ENCODE measurements at places on chromosomes 2 and 18.
A peak's percentile ranks its signal among the peaks of the same experiment; 100 is the strongest.

- DNase-seq: no peak
Measured at GRCh38 chr18:11002796-11003195, 146.6 kb downstream of the PIEZO2 start.

GRCh38 chr2:176128982-176129796 is at the start of gene HOXD8:
Gene HOXD8 (plus strand): TSS chr2:176129705. CDS start chr2:176130367, 662 bp downstream.
- no peak for DNase-seq

DNA sequence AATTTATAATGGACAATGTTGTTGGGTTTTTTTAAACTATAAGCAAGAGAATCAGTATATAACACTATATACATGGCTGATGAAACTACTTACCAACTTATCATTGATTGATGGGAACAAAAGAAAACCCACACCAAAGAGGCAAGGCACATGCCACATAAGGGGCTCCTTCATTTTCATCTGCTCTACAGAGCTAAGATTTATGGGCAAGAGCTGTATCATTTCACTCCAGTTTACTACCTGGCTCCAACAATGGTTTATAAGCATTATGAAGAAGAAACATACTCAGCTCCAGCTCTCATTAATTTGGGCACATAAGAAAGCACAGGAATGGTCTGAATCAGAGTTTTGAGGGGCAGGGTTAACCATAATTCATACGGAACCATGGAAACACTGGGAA is 283.3 kb downstream of the AGPS start:
- DNase-seq: no peak

DNA sequence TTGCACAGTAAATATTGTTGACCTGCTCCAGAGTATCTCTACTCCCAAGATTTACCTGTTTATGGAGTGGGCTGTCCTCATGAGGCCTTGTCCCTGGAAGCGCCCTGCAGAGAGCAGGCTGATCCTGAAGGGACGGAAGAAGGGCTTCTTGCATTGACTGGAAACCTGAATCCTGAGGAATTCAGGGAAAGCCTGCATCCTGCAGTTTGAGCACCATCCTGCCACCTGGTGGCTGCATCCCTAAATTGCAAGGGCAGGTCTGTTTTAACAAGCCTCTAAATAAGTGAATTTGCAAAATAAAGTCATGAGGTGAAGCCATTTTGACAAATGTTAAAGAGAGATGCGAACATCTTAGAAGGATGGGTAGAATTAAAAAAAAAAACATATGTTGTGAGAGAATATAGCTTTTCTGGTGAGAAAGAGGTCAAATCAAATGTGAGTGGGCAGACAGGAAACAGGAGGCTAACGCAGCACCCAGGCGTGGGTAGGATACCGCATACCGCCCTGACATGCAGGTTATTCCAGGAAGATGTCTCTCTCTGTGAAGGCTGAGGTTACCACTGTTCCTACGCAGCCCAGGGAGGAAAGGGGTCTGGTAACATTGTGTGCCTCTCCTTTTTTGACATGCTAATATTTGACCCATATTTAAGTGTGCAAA is 754.9 kb downstream of the RNF144A start:
- peak; percentile 16 for DNase-seq

GRCh38 chr2:133418021-133418420 is 150.2 kb downstream of the NCKAP5 start:
- no peak for DNase-seq

- no peak for DNase-seq
Measured at GRCh38 chr2:67258122-67258521, 139.0 kb upstream of the ETAA1 start.

DNA sequence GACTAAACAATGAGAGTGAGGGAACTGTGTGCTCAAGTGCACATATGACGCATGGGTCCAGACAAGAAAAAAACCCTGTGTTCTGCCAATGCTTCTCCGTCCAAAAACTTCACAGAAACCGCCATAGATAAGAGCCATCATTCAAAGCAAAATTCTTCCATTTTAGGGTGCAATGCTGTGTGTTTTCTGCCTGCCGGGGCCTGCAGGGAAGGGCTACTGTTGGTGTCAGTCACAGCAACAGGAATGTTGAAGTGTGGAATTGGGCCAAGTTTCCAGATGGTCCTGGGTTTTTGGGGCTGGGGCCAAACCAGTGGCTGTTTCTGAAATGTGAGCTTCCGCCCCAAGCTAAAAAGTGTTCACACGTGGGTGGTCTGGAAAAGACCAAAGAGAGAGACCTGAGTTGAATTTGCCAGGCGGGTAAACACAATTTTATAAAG is 677 bp upstream of the MC2R start:
- no peak for DNase-seq

- DNase-seq: no peak
Measured at GRCh38 chr2:168976034-168976654, 55.0 kb downstream of the ABCB11 start.

DNA sequence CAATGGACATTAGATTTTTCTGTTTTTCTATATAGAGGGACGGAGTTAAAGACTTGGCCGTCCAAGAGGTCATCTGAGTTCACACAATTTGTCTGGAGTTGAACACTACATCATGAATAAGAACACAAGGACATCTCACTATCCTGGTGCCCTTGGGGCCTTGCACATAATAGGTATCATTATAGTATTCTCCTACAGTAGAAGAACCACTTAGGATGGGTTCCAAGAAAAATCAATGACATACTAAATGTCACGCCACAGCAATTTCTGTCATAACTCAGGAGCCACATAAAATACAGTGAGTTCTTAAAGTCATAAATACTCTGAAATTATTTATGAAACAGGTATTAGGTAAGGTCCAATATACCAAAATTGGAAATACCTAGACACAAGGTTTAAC is 154.4 kb downstream of the NCKAP5 start:
- DNase-seq: no peak

DNA sequence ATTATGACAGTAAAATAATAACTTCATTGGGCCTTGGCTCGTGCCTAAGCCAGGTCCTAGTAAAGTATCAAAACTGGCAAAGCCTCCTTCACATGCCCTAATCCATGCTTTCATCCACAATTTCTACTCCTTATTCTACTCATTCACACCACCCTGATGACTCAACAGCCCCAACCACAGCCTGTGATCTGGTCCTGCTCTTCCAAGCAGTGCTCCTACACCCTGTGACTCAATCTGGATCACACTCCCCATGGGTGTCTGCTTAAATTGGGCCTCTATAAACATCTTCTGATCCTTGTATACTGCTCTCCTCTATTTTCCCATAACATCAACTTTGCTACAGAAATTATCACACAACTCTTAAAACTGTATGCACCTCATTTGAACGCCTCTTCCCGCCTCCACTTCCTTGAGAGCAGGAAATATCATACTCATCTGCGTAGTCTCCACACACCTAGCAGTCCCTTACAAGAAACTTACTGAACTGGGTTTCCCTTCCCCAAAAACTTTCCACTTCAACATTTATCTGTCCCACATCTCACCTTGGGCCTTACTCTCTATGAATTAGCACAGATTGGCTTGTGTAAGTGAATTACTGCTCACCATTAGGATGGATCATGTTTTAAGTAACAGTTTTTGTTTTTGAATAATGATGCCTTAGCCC is 15.9 kb downstream of the GTF3C3 start:
- peak; percentile 52 for DNase-seq

DNA sequence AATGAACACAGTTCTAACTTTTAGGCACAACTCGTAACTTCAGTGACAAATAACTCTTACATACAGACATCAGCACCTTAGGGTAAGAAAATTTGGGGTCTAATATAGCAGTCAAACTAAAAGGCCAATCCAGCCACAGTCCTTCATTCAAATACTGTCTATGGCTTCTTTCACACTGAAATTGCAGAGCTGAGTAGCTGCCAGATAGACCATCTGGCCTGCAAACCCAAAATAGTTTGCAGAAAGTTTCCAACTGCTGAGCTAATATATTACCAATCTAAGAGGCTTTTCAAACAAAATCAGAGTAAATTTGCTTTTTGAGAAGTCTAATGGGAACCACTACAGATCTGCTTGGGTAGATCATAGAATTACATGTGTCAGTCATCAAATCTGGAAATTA is 183.4 kb downstream of the GALR1 start:
- DNase-seq: no peak

- peak; percentile 30 for DNase-seq
Measured at GRCh38 chr18:54444319-54444914, 86.7 kb downstream of the C18orf54 start.

GRCh38 chr2:148567716-148568115 is 76.8 kb upstream of the EPC2 start:
- DNase-seq: no peak

- DNase-seq: no peak
Measured at GRCh38 chr2:118627156-118627555, 220.3 kb downstream of the EN1 start.

DNA sequence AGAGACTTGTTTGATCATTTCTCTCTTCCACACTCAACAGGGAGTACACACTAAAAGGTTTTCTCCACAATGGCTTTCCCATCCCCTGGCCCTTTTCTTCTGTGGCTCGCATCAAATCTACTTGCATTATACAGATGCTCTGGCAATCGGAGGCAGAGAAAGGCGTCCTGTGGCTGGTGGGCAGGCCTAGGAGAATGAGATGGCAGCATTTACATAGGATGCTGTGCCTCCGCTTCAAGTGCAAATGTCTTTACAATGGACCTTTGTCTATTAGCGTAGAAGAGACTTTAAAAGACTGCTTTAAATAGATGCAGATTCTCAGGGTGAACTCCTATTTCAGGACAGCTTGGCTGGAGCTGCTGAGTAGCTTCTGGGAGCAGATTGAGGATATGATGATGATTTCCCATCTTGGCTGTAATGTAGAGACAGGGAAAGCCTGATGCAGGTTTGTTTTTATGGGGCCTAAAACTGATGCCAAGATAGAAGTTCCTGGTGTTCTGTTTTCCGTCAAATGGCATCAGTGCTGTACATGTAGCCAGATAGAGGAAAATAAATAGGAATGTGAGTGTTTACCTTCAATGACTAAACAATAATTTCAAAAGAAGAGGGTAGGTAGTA is 423.4 kb downstream of the RND3 start:
- no peak for DNase-seq

DNA sequence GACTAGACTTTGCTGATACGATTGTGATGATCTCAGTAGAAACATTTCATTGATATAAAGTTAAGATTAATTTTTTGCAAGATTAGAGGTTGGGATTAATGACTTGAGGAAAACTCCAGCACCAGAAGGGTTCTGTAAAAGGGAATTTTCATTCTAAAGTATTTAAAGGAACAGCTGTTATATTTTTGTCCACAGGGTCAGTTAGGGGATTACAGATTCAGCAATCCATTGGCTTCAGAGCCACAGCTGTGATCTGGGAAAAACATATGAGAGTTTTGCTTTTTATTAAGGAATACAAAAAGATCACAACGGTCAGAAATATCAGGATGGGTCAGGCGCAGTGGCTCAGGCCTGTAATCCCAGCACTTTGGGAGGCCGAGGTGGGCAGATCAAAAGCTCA is 19.6 kb upstream of the REV1 start:
- no peak for DNase-seq

- DNase-seq: no peak
Measured at GRCh38 chr2:109629867-109630266, 15.7 kb downstream of the SOWAHC start.

GRCh38 chr2:241112046-241112445 is 10.0 kb upstream of the MTERF4 start:
- DNase-seq: no peak

DNA sequence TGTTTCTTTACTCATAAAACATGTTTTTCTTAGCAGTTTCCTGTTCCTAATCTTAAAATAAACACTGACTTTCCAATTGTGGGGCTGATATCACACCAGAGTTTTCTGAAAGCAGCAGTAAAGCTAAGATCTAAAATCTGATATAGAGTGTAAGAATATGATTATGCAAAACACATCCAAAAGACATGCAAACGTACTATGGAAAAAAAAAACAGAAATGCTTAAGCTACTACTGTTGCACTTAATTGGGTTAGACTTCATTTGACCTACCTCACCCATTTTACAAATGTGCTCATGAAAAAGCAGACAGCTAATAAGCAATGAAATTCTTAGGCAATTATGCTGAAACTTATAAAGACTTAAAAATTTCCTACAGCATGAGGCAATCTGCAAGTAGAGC is 10.5 kb downstream of the CYTIP start:
- no peak for DNase-seq

- no peak for DNase-seq
Measured at GRCh38 chr2:120477831-120478481, 132.0 kb downstream of the INHBB start.
